NCI-H774 (cell line): ENCODE measurements at places on chromosomes 6 and 20.

DNA sequence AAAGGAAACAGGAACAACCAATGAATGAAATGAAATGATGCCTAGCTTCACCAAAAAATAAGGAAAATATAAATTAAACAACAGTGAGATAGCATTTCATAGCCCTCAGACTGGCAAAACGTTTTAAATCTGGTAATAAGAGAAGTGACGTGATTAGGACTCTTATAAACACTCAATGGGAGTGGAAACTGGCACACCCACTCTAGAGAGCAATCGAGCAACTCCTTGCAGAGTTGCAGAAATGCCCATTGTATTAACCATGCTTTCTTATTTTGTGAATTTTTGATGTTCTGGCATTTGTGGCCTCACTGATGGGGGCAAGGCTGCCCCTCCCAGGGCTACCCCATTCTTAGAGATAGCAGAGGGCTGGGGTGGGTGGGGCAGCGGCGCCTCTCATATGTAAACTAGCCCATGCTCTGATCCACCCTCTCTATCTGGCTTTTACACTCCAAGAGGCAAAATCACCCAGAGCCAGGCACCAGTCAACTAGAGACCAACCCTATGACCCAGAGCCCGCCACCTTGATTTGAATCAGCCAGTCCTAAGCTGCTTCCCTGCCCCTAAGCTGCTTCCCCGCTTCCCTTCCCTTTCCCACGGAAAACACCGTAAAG lies 6.4 kb upstream of the PNPLA1 start:
- no peak for DNase-seq

GRCh38 chr6:139368661-139369060 lies 5.8 kb downstream of the CITED2 start:
- no peak for DNase-seq

DNA sequence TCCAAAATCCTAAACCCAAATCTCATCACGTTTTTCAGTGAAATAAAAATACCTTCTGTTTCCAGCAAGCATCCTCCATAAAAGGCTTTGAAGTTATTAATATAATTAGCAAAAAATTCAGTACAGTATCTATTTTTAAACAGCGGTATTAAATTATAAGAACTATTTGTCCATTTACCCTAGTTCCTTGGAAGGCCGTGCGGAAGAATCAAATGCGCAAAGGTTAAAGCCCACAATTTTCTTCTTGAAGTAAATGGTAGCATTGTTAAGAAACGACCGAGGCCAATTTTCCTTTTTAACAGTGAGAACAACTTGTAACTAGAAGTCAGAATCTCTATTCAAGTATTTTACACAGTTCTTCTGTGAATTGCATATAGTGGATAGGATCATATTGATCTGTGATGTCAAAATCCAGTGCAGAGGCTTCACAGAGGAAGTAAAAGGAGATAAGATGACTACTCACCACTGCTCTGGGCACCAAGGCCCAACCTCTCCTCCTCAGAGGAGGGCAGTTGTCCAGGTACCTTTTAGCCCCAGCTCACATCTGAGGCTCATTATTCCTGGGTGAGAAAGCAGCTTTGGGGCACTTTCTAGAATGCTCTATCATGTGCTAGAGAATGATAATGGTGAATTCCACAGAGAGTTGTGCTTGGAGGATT lies 36.3 kb downstream of the TNFAIP3 start:
- no peak for DNase-seq

GRCh38 chr6:79201143-79201542 lies 33.3 kb downstream of the HMGN3 start:
- no peak for DNase-seq

- no peak for DNase-seq
Measured at GRCh38 chr6:40810171-40810570, 223.0 kb upstream of the LRFN2 start.

DNA sequence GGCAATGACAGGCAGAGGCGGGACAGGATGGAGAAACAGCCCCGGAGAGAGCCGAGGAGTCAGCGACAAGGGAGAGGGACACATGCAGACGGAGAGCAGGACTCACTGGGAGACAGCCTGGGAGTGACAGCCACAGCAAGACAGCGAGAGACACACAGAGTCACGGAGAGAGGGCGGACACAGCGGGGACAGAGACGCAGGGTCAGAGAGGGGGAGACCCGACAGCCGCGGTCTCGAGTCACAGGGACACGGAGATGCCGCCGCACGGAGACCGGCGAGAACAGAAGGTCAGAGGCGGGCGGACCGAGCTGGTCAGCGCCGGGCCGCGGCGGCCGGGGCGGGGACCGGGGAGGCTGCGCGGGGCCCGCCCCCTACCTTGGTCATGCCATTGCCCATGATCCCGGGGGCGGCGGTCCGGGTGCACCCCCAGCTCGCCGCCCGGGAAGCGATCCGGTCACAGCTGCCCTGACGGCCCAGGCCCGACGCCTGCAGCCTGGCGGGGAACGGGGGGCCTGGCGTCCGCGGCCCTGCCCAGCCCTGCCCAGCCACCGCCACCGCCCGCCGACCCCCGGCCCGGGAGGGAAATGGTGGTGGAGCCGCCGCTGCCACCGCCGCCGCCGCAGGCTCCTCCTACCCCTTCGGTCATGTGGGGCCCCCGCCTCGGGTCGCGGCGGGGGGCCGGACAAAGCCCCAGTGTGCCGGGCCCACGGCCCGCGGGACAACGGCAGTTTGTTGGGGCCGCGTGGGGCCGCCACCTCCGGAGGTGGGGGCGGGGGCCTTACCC lies at the start of the genes DUSP15 and TTLL9:
DUSP15 (minus strand) TSS at position 586 of the 784 bp plus-strand sequence; CDS start at position 396, 190 bp downstream.
TTLL9 (plus strand) TSS at position 693 of the 784 bp plus-strand sequence. CDS start 493 bp downstream, outside the sequence.
- DNase-seq = no peak

DNA sequence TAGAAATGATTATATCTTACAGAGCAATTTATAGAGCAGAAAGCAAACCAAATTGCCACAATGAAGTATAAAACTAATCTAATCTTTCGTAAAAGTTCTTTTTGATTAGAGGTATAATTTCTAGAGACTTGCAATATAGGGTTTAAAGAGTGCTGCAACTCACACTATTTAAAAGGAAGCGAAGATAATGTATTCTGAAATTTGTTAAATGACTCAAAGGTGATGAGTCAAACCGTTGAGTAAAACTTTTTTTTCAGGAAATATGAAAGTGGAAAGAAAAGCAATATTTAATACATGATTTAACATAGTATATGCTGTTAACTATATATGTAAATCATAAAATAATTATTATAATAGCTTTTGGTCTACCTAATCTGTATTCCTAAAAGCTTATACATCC lies 133.6 kb downstream of the SYNE1 start:
- no peak for DNase-seq

DNA sequence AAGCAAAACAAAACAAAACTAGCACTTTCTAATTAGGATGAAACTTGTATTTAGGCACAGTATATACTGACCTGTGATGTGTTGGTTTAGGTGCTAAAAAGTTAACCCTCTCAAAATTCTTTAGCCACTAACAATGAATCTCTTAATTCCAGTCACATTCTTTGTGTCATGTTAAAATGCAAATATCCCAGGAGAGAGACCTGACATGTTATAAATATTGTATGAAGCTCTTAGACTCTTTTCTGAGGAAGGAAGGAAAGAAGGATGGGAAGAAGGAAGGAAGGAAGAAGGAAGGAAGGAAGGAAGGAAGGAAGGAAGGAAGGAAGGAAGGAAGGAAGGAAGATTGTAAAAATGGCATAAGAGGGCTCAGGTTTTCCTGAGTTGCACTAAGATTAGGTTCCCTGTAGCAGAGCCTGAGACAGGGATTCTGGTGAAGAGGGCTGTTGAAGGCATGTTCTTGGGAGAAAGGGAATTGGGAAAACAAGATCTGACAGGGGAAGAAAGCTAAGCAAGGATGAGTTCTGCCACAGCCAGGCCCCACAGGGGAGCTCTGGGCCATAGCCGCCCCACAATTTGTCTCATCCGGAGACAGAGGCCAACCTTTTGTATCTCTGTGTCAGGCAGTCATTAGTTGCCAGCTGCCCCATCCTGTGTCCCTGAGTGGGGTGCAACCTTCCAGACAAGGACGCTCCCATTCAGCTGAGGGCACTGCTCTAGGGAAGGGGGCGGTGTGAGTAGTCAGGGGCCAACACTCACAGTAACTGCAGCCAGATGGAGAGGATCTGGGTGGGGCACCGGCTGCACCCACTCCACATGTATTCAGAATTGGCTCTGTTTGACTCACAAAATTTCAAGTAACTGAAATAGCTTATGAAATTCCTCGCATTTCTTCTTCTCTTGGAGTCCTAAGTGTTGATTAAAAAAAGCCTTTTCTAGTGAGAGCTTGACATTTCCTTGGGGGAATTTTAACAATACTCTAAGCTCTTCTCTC lies 189.3 kb upstream of the ARG1 start:
- no peak for DNase-seq

- DNase-seq = no peak
Measured at GRCh38 chr6:113529879-113530278, 327.3 kb upstream of the MARCKS start.

GRCh38 chr6:157759028-157759427 lies 64.0 kb upstream of the SNX9 start:
- no peak for DNase-seq

- DNase-seq = no peak
Measured at GRCh38 chr6:151524059-151524458, 30.2 kb downstream of the CCDC170 start.

GRCh38 chr6:30882759-30883684 lies 1.3 kb upstream of the DDR1 start:
- DNase-seq = peak; percentile 19

GRCh38 chr6:52571099-52571755 lies 5.6 kb downstream of the TRAM2 start:
- DNase-seq = no peak
